ENCODE measurements at places on chromosomes 6 and 20.

DNA sequence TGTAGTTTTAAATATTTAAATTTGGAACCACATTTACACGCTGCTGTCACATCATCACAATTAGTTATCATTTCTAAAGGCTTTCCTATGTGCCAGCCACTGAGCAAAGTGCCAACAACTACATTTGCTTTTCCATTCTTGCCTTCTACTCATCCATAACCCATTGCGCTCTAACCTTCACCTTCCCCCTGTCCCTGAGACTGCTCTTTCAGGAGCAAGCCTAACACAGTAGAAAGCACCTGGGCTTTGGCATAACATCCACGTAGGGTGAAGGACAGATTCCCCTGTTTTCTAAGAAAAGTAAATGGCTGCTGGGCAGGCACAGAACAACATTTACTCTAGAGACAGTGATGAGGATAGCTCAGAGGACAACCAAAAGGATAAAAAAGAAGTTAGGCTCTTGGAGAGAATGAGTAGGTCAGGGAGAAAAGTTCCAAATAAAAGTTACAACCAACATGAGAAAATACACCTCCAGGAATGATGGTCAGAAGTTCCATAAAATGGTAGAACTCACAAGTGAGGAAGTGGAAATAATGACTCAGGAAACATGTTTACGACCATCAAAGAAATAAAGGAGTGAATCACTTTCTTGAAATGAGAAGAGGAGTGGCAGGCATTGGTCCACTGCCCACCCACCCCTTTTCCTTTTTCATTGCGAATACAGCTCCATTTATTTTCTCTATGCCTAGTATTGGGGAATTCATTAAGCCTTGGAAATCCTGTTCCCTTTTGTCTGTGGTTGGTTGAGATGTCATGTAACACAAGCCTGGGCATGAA is 77.2 kb downstream of the PFDN4 start:
- DNase-seq: no peak

GRCh38 chr6:45505470-45505869 is 127.7 kb upstream of the SUPT3H start:
- no peak for DNase-seq

DNA sequence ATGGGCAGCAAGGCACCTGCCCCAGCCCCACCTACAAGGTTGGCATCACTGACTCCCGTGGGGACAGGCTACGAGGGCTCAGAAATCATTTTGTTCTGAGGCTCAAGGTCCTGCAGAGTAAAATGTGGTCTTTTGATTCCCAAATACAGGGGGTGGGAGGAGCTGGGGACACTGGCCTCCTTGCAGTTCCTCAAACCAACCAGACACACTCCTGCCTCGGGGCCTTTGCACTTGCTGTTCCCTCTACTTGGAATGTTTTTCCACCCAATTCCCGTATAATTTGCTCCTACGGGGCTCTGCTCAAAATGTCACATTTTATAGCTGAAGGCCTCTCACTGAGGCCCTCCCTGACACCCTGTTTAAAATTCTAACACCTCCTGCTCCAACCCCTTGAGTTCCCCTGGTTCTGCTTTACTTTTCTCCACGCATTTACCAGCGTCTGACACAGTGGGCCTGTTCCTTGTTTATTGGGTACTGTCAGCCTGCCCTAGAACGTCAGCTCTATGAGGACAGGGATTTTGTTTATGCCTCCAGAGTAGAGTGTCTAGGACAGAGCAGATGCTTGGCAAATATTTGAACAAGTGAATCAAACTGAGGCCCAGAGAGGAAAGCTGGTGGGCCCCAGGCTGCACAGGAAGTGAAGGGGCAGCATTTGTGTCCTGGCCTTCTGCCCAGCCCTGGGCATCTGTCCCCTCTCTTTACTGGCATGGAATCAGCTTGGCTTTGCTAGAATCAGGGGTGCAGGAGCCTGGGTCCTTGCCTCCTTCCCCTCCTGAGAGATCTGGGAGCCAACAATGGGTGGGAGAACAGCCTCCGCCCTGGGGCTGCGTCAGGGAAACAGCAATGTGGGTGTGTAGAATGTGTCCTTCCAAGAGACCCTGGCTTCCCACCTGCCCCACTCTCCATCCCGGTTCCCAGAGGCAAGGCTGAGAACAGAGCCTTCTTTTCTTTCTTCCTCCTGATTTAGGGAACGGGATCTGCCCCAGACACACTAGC is 18.5 kb downstream of the NOL4L start:
- no peak for DNase-seq

DNA sequence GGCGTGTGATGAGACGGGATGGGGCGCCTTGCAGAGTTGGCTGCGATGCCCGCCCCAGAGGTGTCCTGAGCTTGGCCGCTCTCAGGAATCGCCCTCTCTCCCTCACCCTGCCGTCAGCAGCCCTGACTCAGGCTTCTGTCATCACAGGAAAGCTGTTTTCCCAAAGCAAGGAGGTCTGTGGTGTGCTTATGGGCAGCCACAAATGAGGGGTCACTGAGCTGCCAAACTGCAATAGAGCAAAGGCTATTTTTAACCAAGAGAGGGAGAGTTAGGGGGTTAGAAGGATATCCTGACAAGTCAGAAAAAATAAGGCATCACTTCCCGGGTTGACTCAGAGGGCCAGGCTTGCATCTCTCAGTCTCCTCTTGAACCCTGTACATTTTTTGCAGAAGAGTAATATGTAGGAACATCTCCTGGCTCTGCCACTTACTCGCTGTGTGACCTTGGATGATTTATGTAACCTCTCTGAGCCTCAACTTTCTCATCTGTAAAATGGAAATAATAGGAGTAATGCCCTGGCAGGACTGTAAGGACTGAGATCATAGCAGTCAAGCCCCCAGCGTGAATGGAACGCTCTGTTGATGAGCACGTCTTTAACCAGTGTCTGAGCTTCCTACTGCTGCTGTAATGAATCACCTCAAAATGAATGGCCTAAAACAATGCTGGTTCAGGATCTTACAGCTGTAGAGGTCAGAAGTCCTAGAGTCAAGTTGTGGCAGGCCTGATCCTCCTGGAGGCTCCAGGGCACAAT is 181.9 kb downstream of the NFATC2 start:
- DNase-seq: no peak

DNA sequence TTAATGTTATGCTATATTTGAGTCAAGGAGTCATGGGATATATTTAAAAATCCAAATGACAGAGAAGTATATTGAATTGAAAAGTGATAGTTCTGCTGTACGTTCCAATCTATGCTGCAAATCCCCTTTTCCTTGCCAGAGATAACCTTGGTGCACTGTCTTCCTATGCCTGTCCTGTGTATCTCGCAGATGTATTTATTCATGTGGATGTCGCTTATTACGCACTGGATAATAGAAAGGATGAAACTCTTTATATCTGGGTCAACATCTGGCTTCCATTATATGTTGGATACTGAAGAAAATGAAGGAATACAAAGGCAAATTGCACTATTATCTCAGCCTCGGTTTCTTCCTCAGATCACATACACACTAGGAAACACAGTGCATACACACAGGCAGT is 331.3 kb downstream of the BCKDHB start:
- DNase-seq: no peak

- no peak for DNase-seq
Observed at GRCh38 chr20:51189814-51190782, 167.2 kb upstream of the KCNG1 start.

Data from NCI-H446 treated with DMSO at 0.1 percent for 48 hours (cell line).